ENCODE measurements at places on chromosomes 11 and 22. TPM values are rescaled to one million over a fixed set of nuclear protein-coding genes. Genes with fewer than 3 reads are reported as not detected.

DNA sequence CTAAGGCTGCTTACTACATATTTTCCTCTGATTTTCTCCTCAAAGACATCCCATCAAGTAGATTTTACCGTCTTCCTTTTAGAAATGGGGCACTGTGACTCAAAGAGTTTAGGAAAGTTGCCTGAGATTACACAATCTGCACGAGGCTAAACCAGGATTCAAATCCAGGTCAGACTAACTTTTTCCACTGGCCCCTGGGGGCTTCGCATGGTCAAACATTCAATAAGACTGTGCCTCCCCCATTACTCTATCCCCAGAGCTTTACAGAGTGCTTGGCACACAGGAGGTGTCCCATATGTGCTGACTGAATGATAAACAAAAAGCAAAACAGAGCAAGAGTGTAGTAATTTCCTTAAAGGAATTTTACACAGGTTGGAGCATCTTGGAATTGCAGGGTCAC, 118.1 kb upstream of the TEAD1 start:
- no peak for DNase-seq

DNA sequence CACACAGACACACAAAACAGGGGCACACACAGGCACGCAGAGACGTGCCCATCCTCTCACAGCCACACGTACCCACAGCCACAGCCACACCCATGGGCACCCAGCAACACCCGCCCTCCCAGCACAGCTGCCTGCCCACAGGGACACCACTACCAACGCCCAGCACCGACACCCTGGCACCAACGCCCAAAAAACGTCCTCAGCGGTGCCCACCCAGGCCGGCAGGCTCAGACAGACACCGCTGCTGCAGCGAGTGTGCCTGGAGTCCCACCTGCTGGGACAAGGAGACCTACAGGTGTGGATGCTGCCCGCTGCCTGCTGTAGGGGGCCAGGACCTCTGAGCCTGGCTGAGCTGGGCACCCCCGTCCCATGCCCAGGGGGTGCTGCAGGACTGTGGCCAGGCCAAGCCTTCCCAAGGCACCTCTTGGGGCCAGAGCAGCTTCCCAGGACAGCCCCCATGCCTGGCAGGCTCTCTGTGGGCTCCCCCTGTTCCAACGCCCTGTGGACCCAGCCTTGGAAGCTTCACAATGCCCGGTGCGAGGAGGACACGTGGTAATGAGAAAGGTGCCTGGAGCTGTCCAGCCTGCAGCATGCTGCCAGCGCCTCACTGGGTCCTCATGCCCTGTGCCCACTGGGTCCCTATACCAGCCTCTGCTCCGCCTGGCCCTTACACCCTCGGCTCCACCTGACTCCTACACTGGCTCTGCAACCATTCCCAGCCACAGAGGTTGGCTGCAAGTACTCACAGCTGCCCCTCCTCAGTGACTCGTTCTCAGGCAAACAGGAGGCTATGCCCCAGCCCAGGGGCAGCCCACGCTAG, 45.8 kb upstream of the TH start:
- no peak for DNase-seq

DNA sequence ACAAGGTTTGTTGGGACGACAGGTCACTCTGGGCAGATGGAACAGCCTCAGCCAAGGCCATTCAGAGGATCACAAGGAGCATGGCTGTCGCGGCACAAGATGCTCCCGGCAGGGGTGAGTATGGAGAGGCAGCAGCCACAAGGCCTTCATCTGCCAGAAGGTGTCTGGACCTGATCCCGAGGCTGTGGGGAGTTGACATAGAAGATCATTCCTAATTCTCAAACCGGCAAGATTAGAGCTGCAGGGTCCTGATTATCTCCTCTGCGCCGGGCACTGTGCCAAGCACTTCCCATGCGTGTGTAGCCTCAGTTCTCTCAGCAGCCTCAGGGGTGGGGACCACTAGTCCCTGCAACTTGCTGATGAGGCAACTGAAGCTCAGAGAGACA, 32.3 kb upstream of the RFPL3 start:
- DNase-seq, result no peak

DNA sequence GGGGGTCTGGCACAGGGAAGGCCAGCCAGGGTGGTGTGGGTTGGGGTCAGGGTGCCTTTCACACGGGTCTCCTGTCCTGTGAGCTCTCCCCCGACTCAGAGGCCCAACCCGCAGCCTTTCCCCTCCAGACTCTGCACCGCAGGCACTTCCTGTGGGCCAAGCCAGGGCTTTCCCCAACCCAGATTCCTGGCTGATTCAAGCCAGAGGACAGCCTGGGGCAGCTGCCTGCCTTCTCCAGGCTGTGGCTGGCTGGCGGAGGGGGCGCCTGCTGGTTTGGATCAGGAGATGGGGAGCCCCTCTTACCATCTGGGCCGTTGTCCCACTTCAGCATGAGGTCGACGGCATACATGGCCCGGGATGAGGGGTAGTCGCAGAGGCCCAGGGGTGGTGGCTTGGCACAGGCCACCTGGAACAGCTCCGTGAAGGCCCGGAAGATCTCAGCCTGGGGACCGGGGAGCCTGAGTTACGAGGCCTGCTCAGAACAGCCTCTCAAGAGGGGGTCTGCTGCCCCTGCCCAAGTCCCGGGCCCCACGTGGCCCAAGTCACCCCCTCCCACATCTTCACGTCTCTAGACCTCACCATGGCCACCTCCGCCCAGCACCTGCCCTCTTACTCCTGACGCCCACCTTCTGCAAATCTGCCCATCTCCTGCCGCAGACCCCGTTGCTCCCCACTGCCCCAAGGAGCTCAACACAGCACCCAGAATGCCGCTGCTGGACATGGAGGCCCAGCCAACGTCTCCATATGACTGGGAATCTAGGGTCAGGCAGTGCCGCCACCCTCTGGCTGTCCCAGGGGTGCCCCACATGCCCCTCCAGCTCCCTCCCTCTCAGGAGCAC, 17.3 kb downstream of the TSPO start:
- DNase-seq, result no peak

- DNase-seq, result no peak
These were observed 10.5 kb downstream of the ART5 start for GRCh38 chr11:3631331-3631730.

GRCh38 chr22:41931701-41932269, 5.2 kb upstream of the TNFRSF13C start:
- DNase-seq, result no peak

DNA sequence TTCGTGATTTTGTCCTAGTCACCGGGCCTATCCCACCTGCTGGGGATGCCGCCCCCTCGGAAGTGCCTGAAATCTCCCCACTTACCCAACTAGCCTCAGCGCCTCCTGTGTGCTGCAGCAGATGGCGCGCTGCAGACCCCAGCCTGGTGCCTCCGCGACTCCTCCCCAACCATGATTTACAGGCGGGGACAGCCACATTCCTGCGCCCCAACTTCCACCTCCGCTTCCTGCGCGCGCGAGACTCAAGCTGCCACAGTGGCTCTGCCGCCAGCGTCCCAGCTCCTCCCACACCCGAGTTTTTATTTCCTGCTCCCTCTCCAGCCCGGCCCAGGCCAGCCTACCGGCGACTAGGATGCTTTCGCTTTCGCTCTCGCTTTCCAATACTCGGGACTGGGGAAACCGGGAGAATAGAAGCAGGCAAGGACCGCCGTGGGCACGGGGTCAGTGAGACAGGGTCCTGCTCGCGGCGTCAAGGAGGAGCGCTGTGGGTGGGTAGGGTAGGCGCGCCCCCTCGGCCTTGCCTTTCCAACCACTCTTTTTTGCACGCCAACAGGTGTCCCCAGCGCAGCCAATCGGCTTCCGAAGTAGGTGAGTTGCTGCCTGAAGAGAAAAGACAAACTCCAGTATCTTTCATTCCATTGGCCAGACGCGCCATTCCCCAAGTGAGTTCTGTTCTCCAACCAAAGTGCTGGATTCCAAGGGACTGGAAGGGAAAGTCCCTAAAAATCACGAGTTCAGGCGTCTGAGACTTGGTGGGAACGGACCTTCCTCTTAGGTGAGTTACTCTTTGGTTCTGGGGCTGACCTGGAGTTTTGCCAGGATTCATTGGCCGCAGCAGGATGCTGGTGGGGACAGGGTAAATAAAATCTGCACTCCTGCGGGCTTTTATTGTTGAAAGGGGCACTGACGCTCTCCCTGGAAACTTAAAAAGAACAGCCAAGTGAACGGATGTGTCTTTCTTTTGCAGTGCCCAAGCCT, at the start of gene FAM111A:
FAM111A (plus strand) TSS at position 327 of the 978 bp plus-strand sequence. CDS start 6,017 bp downstream, outside the sequence.
- peak; percentile 94 for DNase-seq

- no peak for DNase-seq
These were observed 43.8 kb upstream of the LYVE1 start for GRCh38 chr11:10611979-10612862.

DNA sequence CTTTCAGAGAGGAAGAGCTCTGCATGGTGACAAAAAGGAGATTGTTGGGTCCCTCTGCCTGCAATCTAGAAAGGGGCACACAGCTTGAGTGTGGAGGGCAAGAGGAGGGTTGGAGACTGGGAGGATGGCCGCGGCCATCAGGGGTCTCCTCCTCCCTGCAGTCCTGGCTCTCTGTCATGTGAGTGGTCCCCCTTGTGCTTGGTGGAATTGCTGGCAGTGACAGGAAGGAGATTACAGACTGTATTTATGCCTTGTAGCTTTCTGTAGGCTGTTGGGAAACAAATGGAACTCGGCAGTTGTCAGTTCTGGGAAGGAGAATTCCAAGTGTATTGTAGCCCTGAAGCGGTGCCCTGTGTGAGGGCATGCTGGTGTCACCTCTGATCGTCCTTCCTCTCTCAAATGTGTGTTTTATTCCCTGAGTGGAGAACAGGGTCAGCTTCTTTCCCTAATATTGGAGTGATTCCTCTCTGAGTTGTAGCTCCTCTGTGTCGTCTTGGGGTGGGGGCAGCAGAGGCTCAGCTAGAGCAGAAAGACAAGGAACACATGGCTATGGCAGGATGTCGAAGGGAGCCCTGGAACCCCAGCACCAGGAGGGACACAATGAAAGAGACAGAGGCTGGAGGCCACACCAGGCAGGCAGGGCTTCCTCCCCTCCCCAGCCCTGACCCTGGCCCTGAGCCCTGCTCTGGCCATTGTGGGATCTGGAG, 163.1 kb downstream of the PKNOX2 start:
- no peak for DNase-seq

- DNase-seq, result no peak
These were observed 262.7 kb downstream of the JRKL start for GRCh38 chr11:96652516-96652915.

DNA sequence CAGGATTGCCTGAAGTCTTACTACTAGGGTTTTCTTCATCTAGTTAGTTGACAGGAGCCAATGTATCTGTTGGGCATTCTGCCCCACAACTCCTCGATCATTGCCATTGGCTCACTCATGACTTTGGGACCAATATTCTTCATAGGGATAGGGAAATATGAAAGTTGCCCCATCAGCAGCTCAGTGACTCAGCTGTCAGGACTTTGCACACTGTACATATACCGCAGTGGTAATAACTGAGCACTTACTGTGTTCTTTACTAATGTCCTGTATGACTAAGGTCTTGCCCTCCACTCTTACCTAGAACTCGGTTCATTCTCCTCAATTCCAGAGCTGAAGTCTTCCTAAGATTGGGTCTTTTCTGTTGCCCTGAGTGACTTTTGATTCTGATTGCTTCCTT, 46.8 kb upstream of the PGR start:
- DNase-seq, result no peak

GRCh38 chr11:10326012-10326964, 21.4 kb downstream of the ADM start:
- DNase-seq, result peak; percentile 79

- DNase-seq, result no peak
These were observed 15.0 kb upstream of the WT1 start for GRCh38 chr11:32450372-32450771.

GRCh38 chr22:34017205-34017604, 96.9 kb upstream of the LARGE1 start:
- no peak for DNase-seq

DNA sequence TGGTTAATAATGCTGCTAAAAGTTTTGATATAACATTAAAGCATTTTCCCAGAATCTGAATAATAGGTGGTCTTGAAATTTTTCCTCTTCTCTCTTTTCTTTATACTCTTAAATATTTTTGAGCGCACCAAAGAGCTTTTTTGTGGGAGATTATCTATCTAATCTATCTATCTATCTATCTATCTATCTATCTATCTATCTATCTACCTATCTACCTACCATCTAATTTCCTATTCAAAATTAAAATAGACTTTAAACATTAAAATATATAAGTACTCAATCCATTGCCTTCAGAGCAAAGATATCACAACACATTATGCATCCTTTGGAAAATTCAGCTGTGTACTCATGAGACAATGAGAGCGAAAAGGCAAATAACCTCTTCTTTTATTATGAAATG, 55.8 kb downstream of the ELMOD1 start:
- DNase-seq, result no peak

DNA sequence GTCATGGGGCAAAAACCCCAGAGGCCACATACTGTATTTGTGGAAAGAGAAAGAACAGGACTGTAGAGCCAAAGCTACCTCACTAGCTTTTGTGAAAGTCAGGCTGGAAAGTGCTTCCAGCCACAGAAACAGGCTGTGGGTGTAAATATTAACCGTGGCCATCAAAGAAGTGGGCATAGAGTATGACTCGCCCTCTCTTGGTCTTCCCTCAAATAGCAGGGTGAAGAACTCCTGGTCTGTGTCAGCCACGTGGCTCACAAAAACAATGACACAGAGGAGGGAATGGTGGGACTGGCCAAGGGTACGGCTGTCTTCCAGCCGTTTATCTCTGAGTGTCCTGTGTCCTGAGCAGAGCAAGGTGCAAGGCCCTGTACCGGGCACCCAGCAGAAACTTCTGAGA, 37.6 kb upstream of the UBASH3B start:
- no peak for DNase-seq

DNA sequence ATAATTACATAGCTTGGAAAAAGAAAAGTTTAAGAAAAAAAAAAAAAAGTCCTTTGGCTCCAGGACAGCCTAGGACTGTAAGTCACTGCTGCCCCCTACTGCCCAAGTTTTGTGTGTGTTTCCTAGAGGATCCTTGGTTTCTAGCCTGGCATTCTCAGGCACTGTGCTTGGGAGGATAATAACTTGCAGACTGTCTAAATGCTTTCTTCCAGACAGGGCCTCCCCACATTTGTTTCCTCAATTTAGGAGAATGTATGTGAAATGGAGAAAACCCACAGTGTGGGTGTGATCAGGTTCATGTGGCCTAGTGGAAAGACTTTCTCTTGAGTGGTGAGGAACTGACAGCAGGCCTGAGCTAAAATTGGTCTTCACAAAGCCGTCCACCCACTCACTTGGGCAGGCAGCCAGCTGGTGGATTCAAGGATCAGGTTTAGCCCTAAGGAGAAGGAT, 191.0 kb downstream of the NAV2 start:
- peak; percentile 91 for DNase-seq

- no peak for DNase-seq
These were observed 109.4 kb downstream of the KIF18A start for GRCh38 chr11:27998552-27998951.

- DNase-seq, result peak; percentile 65
These were observed 103.9 kb downstream of the GGTLC2 start for GRCh38 chr22:22748297-22748743.

- DNase-seq, result no peak
These were observed 35.0 kb downstream of the TPST2 start for GRCh38 chr22:26554956-26555355.

OR52I2 gene
- total RNA-seq, result not detected

TUBGCP6 gene
- 26.2 TPM for total RNA-seq

OR56A1 gene
- 0.08 TPM for total RNA-seq

CXCR5 gene
- not detected for total RNA-seq

GAB4 gene
- not detected for total RNA-seq

GSTT2B gene
- total RNA-seq, result 1.3 TPM

DTX4 gene
- 26.2 TPM for total RNA-seq

CELSR1 gene
- 5.8 TPM for total RNA-seq

MN1 gene
- total RNA-seq, result 3.2 TPM
